Fibroblast of the aortic adventitia (primary cell): ENCODE measurements at places on chromosomes 7 and 10. TPM values are rescaled to one million over a fixed set of nuclear protein-coding genes. Genes with fewer than 3 reads are reported as not detected.

DNA sequence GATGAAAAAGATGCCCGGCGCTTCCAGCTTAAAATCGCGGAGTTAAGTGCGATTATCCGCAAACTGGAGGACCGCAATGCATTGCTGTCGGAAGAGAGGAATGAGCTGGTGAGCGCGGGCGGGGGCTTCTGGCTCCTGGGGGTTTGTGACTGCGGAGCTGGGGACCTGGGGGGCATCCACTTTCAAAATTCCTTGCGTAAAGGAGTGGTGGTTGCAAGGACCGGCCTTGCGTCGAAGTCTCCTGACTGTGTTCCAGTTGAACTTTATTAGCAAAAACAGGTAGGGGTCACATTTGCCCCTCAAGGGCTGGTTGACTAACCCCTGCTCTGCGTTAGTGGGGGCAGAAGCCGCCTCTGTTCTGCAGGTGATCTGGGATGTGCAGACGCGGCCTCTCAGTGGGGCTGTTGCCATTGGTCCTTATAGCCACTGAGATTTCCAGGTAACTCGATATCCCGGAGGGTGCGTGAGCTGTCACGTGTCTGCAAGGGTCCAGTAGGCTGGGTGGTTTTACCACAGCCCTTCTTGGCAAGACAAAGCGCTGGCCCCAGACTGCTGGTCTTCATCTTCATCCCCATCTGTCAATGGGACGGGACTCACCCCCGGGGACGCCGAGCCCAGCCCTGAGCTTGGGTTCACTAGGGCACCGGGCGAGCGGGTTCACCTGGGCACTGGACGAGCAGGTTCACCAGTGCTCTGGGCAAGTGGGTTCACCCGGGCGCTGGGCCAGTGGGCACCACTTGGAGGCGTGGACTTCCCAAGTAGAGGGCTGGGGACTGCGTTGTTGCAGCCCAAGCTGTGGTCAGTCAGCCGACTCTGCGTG lies 51.5 kb upstream of the DPYSL4 start:
- DNase-seq: no peak

GRCh38 chr10:104281694-104282093 lies 12.7 kb downstream of the GSTO2 start:
- DNase-seq: no peak

GRCh38 chr10:17474595-17475323 lies 20.4 kb upstream of the ST8SIA6 start:
- DNase-seq: peak; percentile 23

HOXA1 gene
- total RNA-seq: 0.72 TPM in 1 of 2 replicates, not detected in the other

- no peak for DNase-seq
These were observed 4.3 kb upstream of the ELFN1 start for GRCh38 chr7:1665549-1666316.

KIAA1217 gene
- 3.6 and 12.5 TPM in 2 replicates for total RNA-seq

COL26A1 gene
- not detected in 2 replicates for total RNA-seq
